Thyroid gland (tissue), 4 donors: ENCODE measurements at places on chromosomes 4 and X. TPM values are rescaled to one million over a fixed set of nuclear protein-coding genes. Genes with fewer than 3 reads are reported as not detected.

- no peak for DNase-seq
Measured at GRCh38 chr4:186588503-186588902, 33.1 kb upstream of the MTNR1A start.

DNA sequence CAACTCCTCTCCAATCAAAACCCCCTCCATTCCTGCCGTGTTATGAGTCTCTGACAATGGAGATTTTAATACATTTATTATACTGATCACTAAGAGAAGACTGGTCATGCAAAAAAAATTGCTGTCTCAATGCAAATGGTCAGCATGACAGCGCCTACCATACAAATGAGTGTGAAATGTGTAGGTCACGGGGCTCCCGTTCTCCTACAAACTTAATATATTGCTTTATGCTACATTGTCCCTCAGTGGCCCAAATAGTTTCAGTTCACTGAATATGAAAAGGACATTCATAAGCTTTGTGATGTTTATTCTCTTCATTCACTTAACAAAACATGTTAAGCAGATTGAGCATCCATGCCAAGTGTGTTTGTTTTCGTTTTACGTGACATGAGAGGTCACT, 116.1 kb downstream of the SPANXN3 start:
- no peak for DNase-seq

Gene ADGRG2
- 4.3 TPM for total RNA-seq

GRCh38 chrX:150200820-150201287, 162.3 kb upstream of the MAMLD1 start:
- peak; percentile 8 for DNase-seq

DNA sequence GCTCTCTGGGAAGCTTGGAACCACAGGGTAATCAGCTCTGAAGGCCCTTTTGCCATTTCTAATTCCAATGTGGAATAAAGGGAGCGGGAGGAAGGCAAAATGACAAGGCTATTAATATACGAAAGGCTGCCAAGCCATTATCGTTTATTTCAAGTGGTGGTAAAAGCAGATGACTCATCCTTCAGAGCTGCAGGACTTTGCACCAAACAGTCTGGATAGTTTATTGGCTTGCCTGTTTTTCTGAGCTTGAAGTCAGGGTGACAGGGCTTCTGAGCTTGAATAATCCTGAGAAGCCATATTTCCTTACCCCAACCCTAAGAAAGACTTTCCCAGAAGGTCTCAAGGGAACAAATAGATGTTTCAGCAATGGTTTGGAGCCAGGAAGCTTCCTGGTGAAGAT, 7.7 kb upstream of the GABRE start:
- no peak for DNase-seq

GRCh38 chr4:54384563-54384962, 155.5 kb downstream of the PDGFRA start:
- peak; percentile 39 for DNase-seq
